Spleen (tissue), 13 donors: ENCODE measurements at places on chromosomes 1 and 21. TPM values are rescaled to one million over a fixed set of nuclear protein-coding genes. Genes with fewer than 3 reads are reported as not detected.

- DNase-seq: no peak
These were observed 243.2 kb upstream of the RAB4A start for GRCh38 chr1:229027622-229028182.

DNA sequence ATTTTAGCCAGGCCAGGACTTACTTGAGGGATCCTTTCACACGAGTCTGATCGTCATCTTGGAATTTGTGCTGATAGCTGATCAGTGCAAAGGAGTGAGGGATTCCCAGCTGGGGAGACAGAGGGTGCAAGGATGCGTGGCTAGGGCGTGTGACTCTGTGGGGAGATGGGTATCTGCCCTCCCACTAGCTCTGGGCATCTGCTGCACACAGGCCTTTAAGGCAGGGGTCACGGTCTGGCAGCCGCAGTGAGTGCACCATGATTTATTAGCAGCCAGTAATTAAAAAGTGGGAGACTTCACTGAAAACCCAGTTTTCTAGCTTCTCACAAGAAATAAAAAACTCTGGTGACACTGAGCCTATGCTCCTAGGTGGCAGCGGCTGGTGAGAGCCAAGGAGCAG, 20.4 kb downstream of the THAP3 start:
- DNase-seq: no peak

Gene OPRD1
- not detected for total RNA-seq

- no peak for DNase-seq
These were observed 847.8 kb downstream of the MRPL39 start for GRCh38 chr21:24759348-24760075.

Gene FMO3
- total RNA-seq: not detected

GRCh38 chr1:15621975-15622374, 4.7 kb downstream of the DDI2 start:
- no peak for DNase-seq

DNA sequence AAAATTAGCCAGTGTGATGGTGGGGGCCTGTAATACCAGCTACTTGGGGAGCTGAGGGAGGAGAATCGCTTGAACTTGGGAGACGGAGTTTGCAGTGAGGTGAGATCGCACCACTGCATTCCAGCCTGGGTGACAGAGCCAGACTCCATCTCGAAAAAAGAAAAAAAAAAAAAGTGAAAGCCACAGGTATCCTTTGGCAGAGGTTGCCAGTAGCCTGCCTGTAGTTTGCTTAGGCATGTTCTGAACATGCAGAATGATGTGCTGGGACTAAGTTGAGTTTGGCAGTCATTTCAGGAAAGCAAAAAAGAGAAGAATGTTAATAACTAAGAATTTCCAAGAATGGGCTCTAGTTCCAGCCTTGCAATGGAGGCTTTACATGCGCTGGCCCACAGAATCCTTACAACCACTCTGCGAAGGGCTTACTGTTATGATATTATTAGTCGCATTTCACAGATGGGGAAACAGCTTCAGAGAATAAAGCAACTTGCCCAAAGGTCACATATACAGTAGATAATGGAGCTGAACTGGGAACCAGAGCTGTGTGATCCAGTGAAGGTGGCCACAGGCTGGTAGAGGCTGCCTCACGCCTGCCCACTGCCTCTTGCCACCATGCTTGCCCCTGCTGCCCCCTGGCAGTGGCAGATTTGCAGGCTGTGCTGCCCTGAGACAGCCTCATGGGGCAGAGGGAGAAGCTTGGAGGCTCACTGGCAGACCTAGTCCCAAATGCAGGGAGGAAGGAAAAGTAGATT, 66.5 kb upstream of the LYST start:
- no peak for DNase-seq

DNA sequence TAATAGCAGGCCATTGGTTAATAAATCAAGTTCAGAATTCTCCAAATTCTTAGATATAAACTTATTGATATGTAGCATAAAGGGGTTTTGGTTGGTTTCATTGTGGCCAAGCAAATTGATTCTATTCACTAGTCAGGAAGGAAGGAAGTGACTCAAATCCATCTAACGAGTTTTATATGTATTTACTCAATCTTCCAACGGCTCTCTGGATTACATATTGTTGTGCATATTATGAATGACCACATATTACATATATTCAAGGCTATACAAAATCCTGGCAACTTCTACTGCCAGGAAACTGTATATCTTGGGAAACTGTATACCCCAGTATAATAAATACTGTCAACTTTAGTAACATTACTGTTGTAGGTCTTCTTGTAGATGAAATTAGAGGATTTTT, 20.1 kb upstream of the PDE4B start:
- no peak for DNase-seq
